ENCODE measurements at places on chromosomes 3 and 15. TPM values are rescaled to one million over a fixed set of nuclear protein-coding genes. Genes with fewer than 3 reads are reported as not detected.
A peak's percentile ranks its signal among the peaks of the same experiment; 100 is the strongest.

Gene RTP1
- total RNA-seq: not detected

DNA sequence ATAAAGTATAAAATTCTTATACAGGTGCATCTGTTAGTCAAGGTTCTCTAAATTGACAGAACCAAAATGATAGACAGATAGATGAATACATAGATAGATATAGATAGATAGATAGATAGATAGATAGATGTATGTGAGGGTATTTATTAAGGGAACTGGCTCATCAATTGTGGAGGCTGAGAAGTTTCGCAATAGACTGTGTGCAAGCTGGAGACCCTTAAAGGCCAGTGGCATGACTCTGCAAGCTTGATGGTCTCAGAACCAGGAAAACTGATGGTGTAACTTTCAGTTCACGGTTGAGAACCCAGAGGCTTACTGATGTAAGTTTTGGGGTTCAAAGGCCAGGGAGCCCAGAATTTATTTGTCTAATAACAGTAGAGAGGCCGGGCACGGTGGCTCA, 1123.7 kb upstream of the CADM2 start:
- DNase-seq: no peak

- DNase-seq: no peak
Measured at GRCh38 chr3:154151969-154152368, 30.8 kb downstream of the ARHGEF26 start.

Gene KNG1
- total RNA-seq: 0.15 TPM

Gene PATL2
- 4.9 TPM for total RNA-seq

DNA sequence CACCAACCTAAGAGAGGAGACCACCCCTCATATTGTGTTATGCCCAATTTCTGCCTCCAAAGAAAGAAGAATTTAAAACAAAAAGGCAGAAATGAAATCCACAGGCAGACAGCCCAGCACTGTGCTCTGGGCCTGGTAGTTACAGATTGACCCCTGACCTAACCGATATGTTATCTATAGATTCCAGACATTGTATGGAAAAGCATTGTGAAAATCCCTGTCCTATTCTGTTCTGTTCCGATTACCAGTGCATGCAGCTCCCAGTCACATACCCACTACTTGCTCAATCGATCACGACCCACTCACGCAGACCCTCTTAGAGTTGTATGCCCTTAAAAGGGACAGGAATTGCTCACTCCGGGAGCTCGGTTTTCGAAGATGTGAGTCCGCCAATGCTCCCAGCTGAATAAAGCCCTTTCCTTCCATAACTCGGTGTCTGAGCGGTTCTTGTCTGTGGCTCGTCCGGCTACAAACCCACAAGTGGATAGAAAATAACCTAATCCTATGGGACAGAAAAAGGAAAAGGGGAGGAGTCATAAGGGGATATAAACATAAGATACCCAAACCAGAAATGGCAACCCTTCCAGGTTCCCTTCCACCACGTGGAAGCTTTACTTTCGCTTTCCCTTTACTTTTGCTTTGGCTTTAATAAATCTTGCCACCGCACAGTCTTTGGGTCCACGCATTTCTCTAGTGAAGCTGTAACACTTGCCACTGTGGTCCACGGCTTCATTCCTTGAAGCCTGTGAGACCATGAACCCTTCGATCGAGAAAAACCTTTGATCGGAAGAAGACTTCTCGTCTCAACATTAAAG, 1.7 kb upstream of the CFAP91 start:
- no peak for DNase-seq

- DNase-seq: no peak
Measured at GRCh38 chr3:115698851-115699591, 75.7 kb downstream of the GAP43 start.

DNA sequence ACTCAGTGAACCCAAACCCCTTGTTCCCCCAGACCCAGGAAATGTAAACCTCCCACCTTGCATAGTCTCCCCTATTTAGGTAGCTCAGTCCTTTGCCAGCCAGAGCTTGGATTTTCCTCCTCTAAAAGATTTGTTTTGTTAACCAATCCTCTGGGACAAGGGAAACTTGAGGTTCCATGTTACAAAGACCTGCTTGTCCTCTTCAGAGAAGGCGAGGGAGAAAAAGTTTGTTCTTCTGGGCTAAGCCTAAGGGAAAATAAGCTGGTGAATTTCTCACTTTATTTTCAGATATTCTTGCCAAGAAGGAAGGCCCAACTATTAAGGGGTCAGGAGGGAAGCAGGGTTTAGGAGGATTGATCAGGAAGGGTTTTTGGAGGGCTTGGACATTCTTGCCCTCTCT, 136.1 kb upstream of the PROK2 start:
- no peak for DNase-seq

DNA sequence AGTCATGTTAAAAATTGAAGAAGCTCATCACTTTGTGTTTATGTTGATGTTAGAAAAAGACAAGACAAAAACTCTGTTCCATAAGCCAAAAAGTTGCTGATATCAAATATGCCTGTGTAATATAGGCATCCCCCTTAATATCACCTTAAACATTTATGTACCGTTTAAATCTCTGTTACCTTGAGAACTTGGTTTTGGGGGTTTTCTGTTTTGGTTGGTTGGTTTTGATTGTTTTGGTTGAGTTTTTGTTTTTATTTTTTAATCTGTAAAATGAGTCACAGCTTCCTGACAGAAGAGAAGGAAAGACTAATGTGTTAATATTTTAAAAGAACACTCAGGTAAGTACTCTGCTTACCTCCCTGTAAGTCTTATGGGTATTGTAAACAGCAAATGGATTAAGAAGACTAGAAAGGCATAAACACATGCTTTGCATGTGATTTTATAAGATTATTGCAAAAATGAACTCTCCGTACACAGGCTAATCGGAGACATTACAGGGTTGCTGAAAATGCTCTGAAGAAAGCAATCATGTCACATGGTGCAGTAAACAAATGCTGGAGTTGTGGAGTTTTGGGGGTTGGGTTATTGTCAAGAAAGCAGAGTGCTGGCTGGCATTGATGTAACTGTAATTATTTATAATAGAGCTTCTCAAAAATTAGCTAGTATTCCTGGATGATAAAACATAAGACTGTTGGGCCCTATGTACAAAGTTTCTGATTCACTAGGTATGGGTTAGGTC, 69.5 kb upstream of the MBNL1 start:
- DNase-seq: no peak

DNA sequence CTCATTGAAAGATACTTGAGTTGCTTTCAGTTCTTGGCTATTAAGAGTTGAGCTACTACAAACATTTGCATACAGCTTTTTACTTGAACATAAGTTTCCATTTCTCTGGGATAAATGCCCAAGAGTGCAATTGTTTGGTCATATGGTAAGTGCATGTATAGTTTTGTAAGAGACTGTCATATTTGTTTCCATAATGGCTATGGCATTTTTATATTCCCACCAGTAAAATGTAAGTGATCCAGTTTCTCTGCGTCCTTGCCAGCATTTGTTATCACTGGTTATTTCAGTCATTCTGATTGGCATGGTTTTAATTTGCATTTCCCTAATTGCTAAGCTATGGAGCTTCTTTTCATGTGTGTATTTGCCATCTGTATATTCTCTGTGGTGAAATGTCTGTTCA, 22.5 kb downstream of the C3orf80 start:
- no peak for DNase-seq

Gene DNAH1
- total RNA-seq: 3.7 TPM

DNA sequence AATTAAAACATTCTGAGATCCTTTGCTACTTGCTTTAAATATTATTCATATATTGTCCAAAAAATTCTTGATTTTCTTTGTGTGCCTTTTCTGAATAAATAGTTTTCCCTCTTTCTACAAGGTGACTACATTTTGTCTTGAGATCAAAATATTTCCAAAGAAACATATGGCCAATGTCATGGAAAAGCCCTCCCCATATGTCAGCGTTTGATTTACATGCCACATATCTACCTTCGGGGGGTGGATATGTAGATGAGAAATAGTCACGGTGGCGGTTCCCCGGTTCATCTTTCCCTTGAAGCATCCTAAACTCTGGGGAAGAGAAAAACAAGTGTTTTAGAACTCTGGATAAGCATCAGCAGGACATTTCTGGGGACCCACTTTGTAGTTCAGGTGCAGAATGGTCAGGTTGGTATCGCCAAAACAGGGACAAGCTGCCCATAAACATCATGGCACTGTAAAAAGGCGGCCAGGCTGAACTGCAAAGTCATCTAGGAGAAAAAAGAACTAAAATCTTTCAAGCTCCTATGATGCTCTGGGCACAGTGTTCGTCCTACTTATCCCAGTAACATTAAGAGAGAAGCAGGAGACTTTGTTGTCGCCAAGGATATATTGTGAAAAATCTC, 91.5 kb downstream of the MEX3B start:
- DNase-seq: no peak

- DNase-seq: no peak
Measured at GRCh38 chr15:52037889-52038505, 19.0 kb downstream of the MAPK6 start.

Gene CIP2A
- total RNA-seq: 2.0 TPM

Gene CADM2
- 3.0 TPM for total RNA-seq

Gene CYP11A1
- 2.7 TPM for total RNA-seq

- DNase-seq: no peak
Measured at GRCh38 chr15:31556494-31557150, 230.0 kb downstream of the KLF13 start.

DNA sequence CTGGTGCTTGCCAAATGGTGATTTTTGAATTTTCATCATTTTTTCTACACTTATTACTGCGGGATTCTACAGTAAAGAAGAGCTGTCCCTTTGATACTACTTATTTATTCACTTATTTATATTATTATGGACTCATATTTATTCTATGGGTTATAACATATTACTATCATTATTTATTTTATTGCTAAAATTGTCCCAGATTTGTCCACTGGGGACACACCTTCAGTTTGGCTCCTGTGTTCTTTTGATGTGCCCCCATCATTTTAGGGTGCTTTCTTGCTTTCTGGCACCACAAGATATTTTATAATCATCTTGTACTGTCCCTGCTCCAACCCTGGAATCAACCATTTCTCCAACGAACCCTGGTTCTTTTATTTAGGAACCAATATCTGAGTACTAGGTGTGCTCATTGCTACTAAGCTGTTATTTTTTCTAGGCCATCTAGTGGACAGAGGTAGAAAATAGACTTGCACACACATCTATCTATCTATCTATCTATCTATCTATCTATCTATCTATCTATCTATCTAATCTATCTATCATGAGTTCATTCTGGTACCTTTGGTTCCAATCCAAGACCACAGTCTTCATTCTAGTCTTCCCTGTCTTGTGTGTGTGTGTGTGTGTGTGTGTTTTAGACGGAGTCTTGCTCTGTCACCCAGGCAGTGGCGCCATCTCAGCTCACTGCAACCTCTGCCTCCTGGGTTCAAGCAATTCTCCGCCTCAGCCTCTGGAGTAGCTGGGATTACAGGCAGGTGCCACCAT, 16.0 kb downstream of the SLC22A14 start:
- no peak for DNase-seq

- no peak for DNase-seq
Measured at GRCh38 chr3:160331127-160331937, 67.7 kb downstream of the IFT80 start.

Gene MASP1
- total RNA-seq: 265 TPM

- no peak for DNase-seq
Measured at GRCh38 chr3:73618461-73618860, 6.3 kb downstream of the PDZRN3 start.

DNA sequence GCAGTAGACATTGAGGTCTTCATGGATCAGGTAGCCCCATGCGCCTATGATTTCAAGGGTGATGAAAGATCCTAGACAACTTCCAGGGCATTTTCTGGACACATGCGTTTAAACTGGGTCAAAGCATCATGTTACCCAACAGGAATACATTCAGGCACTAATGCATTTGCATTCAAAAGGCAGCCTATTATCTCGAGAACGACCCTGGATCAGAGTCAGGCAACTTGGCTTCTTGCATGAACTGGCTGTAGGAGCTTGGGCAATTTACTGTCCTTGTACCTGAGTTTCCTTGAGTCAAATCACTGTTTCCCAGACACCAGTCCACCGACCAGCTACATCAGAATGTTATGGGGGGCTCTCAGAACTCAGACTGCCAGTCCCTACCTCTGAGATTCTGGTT, 51.5 kb upstream of the CHST2 start:
- DNase-seq: no peak

Gene RETNLB
- not detected for total RNA-seq

GRCh38 chr15:58522391-58522790, 90.6 kb downstream of the LIPC start:
- peak; percentile 63 for DNase-seq

DNA sequence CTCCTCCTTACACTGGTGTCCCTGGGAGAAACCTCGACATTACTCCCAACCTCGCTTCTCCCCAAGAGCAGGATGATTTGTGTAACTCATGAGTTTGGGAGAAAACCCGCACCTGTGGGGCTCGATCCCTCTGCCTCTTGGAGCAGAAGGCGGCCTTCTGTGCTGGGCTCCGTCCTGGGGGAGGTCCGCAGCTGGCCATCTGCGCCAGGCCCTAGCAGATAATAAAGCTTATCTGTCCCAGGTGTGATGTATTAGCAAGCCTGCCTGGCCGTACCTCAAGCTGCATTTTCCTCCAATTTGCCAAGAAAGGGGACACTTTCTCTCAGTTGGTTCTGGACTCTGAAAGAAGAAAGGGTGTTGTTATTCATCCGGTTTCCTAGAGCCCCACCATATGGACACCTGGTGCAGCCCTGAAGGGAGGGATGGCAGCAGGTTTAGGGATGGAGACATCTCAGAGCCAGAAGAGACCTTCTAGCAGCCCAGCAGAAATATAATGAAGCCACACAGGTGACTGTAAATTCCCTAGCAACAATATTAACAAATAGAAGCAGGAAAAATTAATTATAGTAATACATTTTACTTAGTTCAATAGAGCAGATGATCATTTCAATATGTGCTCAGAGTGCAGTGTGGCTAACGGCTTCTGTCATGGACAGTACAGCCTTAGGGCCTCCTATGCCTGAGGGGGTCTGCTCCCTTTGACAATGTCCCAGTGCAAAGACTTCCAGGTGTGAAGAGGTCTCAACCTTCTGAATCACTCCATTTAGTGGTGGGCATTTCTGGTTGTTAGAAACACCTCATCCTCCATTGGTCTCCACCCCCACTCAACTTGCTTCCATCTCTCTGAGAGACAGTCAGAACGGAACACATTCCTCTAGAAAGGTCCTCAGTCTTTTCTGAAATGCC, 94.8 kb downstream of the CPN2 start:
- DNase-seq: no peak

- no peak for DNase-seq
Measured at GRCh38 chr3:12906141-12906915, 65.0 kb upstream of the RPL32 start.

- DNase-seq: no peak
Measured at GRCh38 chr3:69130689-69131088, 8.3 kb upstream of the LMOD3 start.

GRCh38 chr3:112199622-112200316, 66.7 kb upstream of the GCSAM start:
- no peak for DNase-seq

GRCh38 chr3:122273498-122273897, 51.5 kb upstream of the CSTA start:
- DNase-seq: no peak

GRCh38 chr3:123110976-123111615, 44.3 kb downstream of the PDIA5 start:
- DNase-seq: no peak

GRCh38 chr15:25335279-25335678, 103.5 kb downstream of the UBE3A start:
- no peak for DNase-seq

Gene GOLGA6A
- not detected for total RNA-seq
